Nephron progenitor cell (in vitro differentiated cells): ENCODE measurements at places on chromosomes 6 and 20.

GRCh38 chr6:170147832-170148708, 142.8 kb downstream of the DLL1 start:
- DNase-seq = peak; percentile 51

DNA sequence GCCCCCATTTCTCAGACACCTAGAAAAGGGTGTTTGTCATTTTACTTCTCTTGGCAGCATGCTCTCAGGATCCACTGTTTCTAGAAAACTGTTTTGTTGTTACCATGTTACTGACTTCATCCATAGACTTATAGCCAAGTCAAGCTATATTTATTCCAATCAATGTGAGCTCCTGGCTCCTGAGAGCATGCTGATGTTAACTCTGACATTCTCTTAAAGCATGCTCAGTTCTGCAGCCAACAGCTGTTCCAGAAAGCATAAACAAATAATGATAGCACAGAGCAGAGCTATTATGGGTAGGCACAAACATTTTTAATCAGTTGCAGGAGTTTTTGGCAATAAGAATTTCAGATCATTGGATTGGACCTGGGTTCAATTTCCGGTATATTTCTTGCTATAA, 92.4 kb upstream of the CEP85L start:
- no peak for DNase-seq

DNA sequence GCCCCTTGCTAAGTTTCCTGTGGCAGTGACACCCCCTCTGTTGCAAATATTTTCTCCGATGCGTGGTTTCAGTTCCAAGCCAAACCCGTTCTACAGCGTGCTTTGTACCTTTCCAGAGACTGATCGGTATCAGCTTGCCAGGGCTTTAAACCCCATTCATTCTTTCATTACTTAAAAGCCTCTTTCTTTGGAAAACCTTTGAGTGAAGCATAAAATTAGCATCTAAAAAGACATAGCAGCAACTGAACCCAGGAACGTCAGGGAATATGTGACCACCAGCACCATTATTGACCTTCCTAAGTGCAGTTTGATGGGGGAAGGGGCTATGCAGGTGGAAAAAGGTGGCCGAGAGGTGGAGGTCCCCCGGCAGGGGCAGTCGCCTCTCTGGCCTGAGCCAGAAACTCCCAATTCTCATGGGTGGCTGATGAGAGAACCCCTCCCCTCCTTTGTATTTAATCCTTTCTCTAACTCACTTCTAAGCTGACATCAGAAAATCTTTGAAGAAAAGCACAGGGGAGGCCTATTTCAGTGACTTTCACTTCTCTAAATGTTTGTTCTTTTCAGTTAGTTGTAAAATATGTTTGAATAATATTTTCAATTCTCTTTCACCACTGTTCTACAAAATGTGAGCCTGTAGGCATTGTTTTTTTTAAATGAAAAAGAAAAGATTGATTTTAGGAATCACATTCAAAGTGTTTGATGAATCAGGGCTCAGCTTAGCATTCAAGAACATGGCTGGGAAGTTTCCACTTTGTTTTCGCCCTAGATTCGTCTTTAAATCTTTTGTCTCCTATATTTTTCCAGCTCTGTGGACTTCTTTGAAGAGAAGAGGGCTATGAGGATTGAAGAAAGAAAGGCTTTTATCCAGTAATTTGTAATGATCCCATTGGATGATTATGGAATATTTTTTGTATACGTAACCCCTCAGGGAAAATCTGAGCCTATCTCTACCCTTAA, 89.2 kb downstream of the RSPH3 start:
- no peak for DNase-seq

DNA sequence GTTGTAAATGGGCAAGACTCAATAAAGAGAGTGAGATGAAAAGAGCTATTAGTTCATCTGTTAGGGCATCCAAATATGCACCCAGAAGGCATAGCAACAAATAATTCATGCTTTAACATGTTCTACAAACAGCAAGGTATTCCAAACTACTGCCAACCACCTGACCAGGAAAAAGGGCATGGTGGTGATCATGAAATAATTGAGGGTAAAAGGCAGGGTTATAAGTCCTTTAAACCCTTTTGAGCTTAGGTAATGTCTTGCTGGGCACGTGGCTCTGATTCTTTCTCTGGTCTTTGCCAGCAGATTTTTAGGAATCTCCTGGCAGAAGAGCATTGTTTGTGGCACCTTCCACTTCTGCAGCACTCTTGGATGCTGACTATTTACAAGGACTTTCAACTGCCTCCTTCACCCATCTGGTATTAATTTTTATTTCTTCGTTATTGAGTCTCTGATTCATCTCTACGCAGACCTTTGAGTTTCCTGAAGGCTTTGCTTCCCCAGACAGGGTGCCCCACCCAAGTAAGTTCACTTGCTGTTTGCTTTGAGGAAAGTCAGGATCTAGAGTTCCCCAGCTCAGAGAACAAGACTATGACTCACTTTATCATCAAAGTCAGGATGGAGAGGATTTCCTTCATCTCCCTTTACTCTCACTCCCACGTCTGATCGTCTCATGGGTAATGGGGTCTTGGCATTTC, 83.4 kb upstream of the NEDD9 start:
- DNase-seq = no peak

GRCh38 chr20:1267161-1267560, 1.1 kb downstream of the SNPH start:
- DNase-seq = no peak

GRCh38 chr6:116229287-116229913, 24.5 kb downstream of the TSPYL4 start:
- DNase-seq = peak; percentile 75

- DNase-seq = no peak
Measured at GRCh38 chr6:37779111-37779800, 40.3 kb upstream of the ZFAND3 start.

GRCh38 chr6:170232186-170233002, 58.5 kb downstream of the DLL1 start:
- peak; percentile 8 for DNase-seq

- DNase-seq = no peak
Measured at GRCh38 chr6:139586273-139586672, 211.8 kb upstream of the CITED2 start.

DNA sequence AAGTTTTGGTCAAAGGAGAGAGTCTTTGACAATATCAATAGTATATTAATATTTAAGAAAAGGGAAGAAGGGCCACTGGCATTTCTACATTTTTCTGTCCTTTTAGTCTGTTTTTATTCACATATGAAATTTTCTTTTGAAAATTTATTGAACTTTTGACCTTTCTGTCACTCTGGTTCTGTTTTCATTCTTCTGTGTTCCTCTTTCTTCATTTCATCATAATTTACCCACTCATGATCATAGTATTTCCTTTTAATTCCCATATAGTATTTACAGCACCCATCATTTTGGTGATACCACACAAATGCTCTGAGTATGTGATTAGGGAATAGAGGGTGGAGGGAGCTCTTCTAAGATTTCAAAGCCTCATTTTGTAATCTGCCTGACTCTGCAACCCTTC, 142.8 kb downstream of the GJA1 start:
- DNase-seq = no peak

GRCh38 chr6:26383624-26384417, 913 bp downstream of the BTN2A2 start:
- peak; percentile 10 for DNase-seq

DNA sequence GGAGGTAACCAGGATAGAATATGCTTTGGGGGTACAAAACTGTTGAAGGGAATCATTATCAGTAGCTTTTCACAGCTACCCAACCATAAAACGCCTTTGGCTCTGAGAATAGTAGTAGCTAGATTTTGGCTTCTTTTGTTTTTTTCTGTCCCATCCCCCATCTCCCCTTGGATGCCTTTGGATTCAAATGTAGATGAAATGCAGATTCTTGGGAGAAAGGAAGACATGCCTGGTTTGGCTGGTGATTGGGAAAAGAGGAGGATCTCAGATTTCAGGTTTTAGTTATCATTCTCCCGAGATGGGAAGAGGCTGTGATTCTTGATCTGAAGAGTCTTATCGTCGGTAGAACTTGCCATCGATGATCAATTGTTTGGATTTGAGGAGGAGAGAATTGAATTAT, 3.5 kb upstream of the CDYL start:
- no peak for DNase-seq

- DNase-seq = no peak
Measured at GRCh38 chr6:168388641-168389633, 52.0 kb upstream of the SMOC2 start.

DNA sequence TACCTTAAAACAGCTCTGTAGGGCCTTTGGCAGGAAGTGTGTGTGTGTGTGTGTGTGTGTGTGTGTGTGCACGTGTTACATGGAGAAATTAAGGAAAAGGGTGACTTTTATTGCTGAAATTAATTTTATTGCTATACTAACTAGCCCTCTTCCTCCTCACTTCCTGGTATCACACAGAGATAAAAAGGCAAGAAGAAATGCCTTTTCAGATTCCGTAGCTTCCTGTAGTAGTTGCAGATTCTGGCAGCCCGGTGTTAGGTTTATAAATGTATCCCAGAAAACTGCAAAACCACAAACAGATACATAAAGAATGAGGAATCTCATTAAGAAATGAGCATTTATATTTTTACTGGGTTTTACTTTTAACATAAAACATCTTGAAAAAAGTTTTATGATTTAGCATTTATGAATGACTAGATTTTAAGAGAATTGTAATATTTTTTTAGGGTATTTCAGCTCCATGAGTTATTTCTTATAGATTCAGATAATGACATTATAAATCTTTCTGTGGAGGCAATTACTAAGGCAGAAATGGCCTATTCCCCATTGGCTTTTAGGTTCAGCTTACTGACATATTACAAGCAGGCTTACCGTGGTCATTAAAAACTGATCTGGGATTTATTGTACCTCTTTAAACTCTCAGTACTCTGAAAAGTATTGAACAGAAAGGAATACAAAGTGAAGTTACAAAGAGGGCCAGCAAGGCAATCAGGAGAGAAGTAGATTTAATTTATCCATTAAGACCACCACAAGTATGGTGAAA, 249.1 kb upstream of the TSHZ2 start:
- DNase-seq = no peak

GRCh38 chr6:146583966-146584365, 14.8 kb upstream of the ADGB start:
- no peak for DNase-seq

GRCh38 chr6:117771403-117771802, 96.1 kb downstream of the NUS1 start:
- no peak for DNase-seq

DNA sequence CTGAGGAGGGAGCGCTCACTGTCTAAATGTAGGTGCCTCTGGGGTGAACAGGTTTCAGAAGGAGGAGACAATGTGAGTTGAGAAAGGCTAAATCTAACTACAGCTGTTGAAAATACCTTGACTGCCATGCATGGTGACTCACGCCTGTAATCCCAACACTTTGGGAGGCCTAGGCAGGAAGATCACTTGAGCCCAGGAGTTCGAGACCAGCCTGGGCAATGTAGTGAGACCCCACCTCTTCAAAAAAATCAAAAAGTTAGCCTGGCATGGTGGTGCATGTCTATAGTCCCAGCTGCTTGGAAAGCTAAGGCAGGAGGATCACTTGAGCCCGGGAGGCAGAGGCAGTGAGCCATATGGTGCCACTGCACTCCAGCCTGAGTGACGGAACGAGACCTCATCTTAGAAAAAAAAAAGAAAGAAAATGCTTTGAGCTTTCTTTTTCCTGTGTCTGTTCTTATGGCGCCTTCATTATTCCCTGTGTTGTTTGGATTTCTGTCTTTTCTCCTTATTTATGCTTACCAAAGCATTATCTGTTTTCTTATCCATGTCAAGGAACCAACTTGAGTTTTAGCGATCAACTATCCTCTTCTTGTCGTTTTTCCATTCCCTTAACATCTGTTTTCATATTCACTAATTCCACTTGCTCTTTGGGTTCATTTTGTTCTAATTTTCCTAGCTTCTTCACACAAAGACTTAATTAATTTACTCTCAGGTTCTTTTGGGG, 8.5 kb downstream of the SLC2A10 start:
- no peak for DNase-seq

GRCh38 chr6:4446982-4447381, 311.6 kb upstream of the ECI2 start:
- DNase-seq = no peak

GRCh38 chr6:7078856-7079255, 28.9 kb upstream of the RREB1 start:
- no peak for DNase-seq

DNA sequence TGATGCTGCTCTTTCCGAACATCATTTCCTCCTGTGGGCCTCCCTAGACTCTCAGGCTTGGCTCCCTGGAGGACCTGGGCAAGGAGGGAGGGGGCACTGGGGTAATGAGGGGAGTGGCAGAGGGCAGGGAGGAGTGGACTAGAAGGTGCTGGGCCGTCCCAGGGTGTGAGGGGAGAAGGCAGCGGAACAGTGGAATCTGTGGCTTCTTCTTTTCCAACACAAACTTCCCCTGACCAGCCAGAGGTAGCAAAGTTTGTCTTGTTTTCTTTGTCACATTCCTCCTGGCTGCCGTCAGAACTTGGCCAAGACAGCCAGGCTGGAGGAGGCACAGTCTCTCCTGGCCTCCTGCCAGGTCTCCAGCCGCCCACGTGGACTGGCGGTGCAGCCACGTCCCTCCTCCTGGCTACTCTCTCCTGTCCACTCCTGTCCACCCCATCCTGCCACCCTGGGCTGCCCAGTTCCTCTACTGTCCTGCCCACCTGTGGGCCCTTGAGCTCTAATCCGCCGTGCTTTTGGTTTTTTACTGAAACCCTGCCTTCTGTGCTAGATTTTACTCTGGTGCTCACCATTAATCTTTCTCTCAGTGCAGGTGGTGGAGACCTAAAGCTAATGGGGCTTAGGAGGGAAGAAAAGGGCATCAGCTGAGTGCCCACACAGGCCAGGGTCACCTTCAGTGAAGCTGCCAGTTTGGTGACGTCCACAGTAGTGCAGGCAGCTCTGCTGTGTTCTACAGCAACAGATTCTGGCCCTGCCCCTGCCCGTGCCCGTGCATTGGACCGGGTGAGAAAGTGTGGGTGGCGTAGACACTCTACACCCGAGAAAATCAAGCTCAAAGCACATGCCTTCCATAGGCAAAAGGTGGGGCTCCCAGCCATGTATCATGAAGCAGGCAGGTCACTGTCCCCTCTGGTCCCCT, 2.8 kb upstream of the CDSN start:
- DNase-seq = no peak

DNA sequence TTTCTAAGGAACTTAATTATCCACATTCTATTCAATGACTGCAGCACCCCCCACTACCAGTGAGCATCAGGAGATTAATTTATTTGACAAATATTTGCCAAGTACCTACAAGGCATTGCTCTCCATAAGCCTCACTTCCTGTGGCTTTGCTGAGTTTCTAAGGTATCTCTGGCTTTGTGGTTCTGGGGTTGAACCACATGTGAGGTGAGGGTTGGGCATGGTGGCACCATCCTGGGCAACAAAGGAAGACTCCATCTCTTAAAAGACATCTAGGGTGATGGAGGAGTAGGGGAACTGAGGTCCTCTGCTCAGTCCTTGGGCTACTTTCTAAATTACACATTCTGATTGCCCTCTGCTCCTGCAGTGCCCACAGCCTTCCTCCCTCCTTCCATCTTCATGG, 25.5 kb upstream of the WFDC2 start:
- no peak for DNase-seq

DNA sequence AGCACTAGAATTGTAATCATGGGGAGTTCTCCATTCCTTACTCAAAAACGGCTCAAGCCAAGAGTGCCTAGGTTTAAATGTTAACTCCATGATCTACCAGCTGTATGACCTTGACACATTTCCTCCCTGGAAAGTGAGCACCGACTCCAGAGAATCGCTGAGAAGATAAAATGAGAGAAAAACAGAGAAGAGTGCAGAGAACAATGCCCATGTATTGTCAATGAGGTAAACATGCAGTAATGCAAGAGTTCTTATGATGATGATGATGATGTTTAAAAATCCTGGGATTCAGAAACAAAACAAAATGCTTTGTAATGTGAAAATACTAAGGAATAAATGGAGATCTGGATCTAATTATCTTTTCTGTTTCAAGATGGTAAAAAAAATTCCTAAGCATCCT, 64.8 kb upstream of the BEND6 start:
- no peak for DNase-seq

- DNase-seq = no peak
Measured at GRCh38 chr6:148521586-148521985, 178.9 kb downstream of the SASH1 start.
